ENCODE measurements at places on chromosomes 1 and 21.

DNA sequence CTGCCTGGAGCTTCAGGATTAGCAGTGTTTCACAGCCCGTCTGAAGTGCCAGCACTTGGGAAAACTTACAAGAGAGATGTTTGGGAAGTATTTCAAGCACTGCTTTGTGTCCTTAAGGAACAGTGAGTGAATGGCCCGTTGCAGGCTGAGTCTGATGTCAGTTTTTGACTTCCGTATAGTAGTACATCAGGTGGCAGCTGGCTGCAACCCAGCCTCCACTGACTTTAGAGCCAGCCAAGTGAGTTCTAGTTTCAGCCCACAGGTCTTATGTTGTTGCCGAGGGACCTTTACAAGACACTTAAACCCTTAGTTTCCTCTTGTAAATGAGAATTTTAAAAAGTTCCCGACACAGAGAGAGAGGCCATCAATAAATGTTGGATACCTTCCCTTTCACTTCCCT, 35.0 kb downstream of the UCK2 start:
- no peak for DNase-seq

GRCh38 chr1:20190256-20191160, 4.2 kb upstream of the PLA2G2C start:
- DNase-seq: no peak

GRCh38 chr1:226571893-226572292, 23.3 kb downstream of the STUM start:
- no peak for DNase-seq

DNA sequence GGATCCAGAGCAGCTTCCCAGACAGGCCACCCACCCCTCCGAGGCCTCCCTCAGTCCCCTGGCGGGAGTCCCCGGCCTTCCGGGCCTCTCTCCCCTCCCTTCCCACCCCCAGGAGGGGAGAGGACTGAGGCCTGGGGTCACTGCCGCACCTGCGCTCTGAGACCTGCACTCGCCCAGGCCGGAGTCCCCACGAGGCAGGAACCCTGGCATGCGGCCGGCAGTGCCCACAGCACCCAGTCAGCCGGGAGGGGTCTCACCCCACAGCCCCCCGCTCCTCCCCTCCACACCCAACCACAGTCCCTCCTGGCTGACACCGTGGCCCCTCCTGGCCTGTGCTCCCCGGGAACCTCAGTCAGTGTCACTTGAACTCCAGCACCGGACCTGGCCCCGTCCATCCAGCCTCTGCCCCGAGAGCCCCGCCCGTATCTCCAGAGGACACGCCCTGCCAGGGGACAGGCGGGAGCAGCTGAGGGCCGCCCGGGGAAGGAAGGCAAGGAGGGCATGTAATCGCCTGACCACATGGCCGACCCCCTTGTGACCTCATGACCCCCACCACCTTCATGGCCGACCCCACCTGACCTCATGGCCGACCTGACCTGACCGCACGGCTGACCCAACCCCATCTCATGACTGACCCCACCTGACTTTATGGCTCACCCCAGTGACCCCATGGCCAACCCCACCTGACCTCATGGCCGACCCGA, 28.7 kb upstream of the TTLL10 start:
- no peak for DNase-seq

DNA sequence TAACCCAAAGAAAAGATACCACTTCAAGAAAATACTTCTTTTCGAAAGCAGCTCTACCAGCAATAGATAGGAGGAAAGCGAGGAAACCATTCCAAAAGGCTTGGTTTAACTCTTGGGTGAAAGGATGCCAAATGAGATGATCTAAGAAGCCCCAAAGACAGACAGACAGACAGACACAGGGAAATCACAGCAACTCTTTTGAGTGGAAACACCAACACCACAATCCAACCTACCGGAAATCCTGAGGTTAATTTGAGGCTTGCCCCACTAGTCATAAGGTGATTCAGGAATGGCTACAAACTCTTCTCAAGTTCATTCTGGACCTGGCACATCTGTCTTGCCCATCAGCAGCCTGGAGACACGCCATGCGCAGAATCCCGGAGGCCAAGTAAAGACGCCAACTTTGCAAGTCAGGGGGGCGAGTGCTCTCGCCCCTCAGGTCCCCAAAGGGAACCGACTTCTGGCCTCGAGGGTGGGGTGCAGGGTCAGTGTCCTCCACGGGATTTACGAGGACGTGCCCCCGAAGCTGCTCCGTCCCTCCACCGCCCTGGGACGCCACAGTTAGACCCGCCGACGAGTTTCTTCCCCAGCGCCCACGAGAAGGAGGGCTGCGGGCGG, 778 bp downstream of the EVI5 start:
- DNase-seq: peak; percentile 48

DNA sequence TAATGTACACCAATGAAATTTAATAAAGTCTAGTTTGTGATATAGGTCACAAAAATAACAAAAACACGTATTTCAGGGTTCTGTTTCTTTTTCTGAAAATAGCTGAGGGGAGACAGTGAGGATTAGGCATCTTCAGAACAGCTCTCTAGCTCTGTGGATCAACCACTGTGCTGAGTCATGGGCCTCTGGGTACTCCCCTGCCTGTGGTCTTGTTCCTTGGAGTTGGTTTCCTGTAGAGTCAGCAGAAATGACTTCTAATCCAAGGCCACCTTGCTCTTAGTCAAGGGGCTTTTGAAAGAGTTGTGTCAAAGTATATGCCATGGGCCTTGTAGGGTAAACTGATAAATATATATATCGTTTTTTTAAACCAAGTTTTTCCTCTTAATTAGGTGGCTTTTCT, 141.8 kb upstream of the ZRANB2 start:
- no peak for DNase-seq

DNA sequence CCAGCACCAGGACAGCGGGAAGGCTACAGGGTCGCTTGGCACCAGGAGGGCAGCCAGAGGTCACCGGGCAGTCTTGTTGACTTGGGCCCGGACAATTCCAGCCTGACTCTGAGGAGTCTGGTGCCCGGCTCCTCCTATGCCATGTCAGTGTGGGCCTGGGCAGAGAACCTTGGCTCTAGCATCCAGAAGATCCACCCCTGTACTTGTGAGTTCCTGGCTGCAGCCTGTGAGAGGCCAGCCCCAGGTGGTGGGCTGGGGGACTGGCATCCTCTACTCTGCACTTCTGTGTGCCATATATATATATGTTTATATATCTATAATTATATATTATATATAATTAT, 11.6 kb upstream of the PTPN7 start:
- DNase-seq: no peak

- DNase-seq: no peak
Observed at GRCh38 chr1:54421101-54421504, 14.9 kb upstream of the SSBP3 start.

DNA sequence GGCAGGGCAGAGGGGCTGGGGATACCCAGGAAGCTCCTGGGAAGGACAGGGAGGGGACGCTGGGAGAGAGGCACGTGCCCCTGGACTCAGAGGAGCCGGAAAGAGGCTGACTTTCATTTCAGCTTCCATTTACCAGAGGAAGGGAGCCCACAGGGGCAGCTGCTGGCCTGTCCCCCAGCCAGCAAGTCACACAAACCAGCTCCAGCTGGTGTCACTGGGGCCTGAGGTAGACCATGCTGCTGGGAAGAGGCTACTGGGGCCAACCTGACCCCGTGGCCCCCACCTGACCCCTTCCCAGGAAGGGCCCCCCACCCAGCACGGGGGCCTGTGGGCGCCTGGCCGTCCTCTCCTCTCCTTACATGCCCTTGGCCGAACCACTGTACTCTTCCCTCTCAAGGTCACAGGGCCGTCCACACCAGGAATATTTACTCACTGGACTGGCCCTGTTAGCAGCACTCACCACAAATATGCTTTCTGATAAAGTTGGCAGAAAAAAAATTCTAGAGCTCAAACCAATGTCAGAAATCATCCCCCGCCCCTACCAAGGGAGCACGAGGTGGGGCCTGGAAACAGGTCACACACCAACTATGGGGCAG, 110.5 kb downstream of the CASZ1 start:
- DNase-seq: no peak

DNA sequence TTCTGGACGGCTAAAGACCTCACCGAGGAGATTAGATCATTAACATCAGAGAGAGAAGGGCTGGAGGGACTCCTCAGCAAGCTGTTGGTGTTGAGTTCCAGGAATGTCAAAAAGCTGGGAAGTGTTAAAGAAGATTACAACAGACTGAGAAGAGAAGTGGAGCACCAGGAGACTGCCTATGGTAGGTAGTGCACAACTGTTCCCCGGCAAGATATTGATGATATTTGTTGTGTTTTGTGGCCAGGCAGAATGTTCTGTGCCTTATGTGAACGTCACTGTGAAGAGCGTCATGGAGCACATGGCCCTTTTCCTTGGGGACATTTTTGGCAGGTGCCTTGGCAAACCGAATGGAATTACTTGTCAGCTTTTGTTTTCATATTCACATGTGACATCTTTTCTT, 191.7 kb downstream of the DISC1 start:
- no peak for DNase-seq

- DNase-seq: no peak
Observed at GRCh38 chr1:29519788-29520110, 283.4 kb downstream of the PTPRU start.

DNA sequence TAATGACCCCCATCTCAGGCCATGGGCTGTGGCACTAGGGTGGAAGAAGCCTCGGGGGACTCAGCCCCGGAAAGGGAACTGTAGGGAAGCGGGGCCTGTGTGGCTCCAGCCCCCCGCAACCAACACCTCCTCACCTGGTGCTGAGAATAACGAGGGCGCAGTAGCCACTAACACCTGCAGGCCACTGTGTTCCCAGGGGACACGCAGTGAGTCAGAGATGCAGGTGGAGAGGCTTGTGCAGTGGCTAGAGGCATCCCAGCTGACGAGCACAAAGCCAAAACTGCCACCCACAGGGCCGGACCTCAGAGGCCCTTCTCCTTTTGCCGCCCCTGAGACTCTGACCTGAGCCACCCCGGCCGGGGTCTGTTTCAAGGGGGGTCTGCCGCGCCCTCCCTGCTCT, 33.5 kb upstream of the CCDC27 start:
- no peak for DNase-seq

- no peak for DNase-seq
Observed at GRCh38 chr1:93600663-93601062, 81.0 kb downstream of the BCAR3 start.

DNA sequence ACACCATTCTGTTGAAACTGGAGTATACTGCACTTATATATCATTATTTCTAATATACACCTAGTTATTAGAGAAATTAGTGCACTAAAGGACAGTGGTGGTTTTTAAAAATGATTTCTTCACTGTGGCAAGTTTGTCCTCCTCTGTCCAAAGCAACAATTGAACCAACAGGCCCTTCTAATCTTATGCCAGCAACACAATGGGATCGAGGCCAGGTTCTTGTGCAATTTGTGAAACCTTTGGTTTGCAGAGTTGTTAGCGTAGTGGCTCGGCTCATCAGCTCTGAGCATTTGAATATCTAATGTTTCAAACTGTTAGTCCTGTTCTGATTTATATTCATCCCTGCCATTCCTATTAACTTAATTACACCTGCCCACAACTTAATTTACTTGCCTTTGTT, 9.9 kb upstream of the LRRC39 start:
- no peak for DNase-seq

DNA sequence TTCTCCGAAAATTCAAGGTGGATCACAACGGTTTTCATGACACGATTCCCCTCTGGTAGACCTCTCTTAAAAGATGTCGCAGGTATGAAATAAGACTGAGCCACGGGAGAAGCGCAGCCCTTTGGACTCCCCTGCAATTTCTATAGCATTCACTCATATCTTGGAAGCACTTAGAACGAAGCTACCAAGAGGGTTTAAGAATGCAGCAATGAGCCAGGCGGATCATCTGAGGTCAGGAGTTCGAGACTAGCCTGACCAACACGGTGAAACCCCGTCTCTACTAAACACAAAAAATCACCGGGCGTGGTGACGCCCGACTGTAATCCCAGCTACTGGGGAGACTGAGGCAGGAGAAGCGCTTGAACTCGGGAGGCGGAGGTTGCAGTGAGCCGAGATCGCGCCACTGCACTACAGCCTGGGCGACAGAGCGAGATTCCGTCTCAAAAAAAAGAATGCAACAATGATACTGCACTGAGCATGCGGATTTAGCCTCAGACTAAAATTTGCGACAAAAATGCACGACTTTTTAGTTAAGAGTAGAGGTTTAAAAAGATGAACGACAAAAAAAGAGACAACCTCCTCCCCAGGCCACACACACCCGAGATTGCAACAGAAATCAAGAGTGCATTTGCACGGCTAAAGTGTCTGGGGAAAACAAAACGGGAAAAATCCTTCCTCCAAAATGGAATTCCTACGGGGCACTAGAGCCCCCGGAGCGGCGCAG, 743 bp downstream of the TOMM20 start:
- peak; percentile 40 for DNase-seq

- DNase-seq: no peak
Observed at GRCh38 chr1:16991571-16991970, 11.2 kb upstream of the MFAP2 start.

- DNase-seq: no peak
Observed at GRCh38 chr1:213666113-213666512, 321.7 kb upstream of the PROX1 start.

DNA sequence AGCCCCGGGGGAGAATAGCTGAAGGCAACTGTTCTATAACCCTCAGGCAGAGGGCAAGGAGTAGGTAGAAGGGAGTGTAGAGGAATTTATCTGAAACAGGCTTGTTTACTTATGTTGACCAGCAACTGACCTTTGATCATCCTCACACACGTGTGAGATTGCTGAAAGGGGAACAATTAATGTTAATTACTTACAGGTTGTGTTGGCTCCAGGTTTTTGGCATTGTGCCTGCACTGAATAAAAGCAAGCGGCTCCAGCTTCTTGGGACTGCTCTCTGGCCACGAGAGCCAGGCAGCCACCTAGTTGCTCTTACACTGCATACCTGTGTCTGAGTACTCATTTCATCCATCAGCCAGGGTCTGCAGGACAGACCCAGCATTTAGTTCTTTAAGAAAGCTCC, 41.3 kb upstream of the ARHGEF10L start:
- no peak for DNase-seq

DNA sequence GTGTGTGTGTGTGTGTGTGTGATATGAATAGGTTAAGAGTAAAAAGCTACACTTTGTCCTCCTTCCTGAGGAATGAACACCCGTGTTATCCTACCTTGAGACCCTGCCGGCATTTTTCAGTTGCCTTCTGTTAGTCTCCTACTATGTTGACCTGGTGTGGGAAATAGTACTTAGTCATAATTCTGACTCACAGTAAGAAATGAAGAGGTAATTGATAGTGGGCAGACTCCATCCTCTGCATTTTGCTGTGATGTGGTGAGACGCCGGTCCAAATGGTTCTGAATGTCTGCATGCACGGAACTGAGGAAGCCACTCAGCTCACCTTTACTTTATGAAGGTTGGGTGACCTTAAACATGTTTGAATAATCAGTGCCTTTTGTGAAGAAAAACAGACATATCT, 12.6 kb downstream of the CD101 start:
- DNase-seq: no peak
